Effector memory CD8-positive, alpha-beta T cell (primary cell): ENCODE measurements at places on chromosomes 12 and 14.

DNA sequence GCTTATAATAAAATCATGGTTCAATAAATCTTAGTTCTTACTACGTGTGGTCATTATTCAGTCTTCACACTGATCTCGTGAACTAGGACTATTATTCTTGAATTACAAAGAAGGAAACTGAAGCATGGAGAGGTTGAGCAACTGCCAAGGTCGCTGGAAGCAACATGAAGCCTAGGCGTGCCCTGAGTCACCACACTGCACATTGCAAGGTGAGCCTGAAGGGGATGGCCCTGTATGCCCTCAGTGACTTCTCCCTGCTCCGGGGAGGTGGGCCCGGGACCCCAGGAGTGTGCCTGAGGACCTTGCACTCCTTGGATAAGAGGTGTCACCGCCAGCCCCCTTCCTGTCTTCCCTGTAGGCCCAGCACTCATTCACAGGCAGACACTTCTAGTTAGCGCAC is 161.6 kb downstream of the CACNA1C start:
- DNase-seq: no peak
- H3K4me3 ChIP-seq: no peak overlapping the region
- H3K4me1 ChIP-seq: no peaks in the 10 kb centered on the region
- H3K27me3 ChIP-seq: peaks cover 53% of the 10 kb centered on the region
- no peak overlapping the region for H3K27ac ChIP-seq
- no peaks in the 10 kb centered on the region for H3K36me3 ChIP-seq

DNA sequence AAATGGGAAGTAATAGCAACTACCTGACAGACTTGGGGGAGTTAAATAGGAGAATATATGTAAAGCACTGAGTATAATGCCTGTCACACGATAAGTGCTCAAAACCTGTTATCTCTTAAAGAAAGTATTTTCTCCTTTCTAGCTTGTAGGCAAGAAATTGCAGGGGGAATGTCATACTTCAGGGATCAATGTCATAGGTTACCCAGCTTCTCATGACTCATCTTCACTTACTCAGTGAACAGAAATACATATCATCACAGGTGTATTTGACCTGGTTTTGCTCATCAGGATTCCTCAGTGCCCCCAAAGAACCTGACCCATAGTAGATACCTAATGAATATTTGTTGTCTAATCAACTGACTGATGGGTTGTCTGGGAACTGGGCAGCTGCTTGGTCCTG is 285.0 kb upstream of the ATP2B1 start:
- H3K27ac ChIP-seq: no peak overlapping the region
- H3K36me3 ChIP-seq: no peaks in the 10 kb centered on the region
- H3K4me1 ChIP-seq: peaks cover 9% of the 10 kb centered on the region
- H3K4me3 ChIP-seq: no peak overlapping the region
- no peak for DNase-seq

GRCh38 chr14:100539003-100539660 is 48.1 kb downstream of the BEGAIN start:
- peaks cover 3% of the 10 kb centered on the region for H3K36me3 ChIP-seq
- H3K27ac ChIP-seq: no peak overlapping the region
- DNase-seq: no peak
- H3K27me3 ChIP-seq: no peaks in the 10 kb centered on the region
- no peaks in the 10 kb centered on the region for H3K4me1 ChIP-seq
- H3K4me3 ChIP-seq: no peak overlapping the region

DNA sequence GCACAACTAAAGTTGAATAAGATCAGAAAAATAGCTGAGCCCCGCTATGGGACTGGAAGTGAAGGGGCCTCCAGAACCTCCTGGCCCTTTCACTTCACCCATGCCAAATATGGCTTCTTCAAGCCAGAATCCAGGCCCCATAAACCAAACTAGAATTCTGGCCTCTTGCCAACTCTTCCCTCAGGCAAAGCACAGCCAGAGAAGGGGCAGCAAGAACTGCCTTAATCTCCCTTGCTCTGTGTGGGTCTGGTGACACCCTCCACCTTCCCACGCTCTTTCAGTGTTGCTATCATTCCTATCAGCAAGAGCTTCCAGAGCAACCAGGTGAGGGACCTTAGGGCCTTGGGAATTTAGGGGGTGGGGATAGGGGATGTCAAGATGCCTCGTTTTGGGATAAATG is 3.1 kb upstream of the PNMA1 start:
- no peaks in the 10 kb centered on the region for H3K27me3 ChIP-seq
- H3K4me1 ChIP-seq: peaks cover 23% of the 10 kb centered on the region
- H3K36me3 ChIP-seq: peaks cover 77% of the 10 kb centered on the region
